ENCODE measurements at places on chromosomes 13 and 19.

- no peak for DNase-seq
Measured at GRCh38 chr13:32940601-32941000, 75.6 kb upstream of the KL start.

- no peak for DNase-seq
Measured at GRCh38 chr13:53336441-53337160, 308.0 kb downstream of the OLFM4 start.

GRCh38 chr13:43838909-43839308 is 40.6 kb downstream of the CCDC122 start:
- DNase-seq: no peak

GRCh38 chr19:24101459-24102115 is 14.6 kb downstream of the ZNF254 start:
- DNase-seq: no peak

DNA sequence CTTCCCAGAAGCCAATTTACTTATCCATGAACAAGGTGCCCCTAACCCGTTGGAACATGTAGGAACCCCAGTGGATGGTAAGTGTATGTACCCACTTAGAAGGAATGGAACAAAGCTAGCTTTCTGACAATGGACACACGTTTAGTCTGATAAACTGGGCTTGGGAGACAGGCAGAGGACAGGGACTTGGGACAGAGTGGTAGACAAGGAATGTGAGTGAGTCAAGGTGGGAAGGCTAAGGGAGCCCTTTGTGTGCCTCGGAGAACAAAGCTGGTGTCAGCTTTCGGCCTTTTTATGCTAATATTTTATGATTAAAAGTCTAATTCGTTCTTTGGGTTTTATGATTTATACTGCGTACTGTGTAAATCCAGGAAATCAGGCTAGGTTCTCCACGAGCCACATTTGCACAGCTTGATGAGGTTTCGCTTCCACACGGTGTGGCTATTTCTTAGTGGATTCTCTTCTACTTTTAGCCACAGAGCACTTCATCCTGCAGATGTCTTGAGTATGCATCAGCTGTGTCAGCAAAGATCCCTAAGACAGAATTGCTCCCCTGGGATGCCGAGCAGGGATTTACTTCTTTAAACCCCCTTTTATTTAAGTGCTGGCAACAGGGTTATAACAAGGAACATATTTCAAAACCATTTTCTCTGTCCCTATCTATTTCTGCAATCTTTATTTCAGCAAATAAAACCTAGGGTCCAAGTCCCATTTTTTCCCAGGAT is 258.5 kb downstream of the DLEU7 start:
- DNase-seq: no peak

DNA sequence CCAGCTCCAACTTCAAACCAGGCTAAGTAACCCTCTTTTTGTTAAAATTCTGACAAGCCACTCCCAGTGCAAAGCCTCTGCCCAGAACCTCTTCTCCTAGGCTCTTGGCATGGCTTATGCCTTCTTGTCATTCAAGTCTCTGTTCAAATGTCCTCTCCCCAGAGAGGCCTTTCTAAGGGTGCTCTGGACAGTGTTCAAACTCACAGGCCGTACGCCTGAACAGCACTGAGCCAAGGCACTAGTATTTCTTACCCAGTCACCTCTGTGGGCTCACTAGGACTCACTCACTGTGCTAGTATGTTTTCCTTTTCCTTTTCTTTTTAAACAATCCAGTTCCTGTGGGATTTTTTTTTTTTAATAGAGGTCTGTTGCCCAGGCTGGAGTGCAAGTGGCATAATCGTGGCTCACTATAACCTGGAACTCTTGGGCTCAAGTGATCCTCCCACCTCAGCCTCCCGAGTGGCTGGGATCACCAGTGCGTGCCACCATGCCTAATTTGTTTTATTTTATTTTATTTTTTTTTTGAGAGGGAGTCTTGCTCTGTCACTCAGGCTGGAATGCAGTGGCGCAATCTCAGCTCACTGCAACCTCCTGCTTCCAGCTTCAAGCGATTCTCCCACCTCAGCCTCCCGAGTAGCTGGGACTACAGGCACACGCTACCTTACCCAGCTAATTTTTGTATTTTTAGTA is 2.3 kb upstream of the ASF1B start:
- no peak for DNase-seq

- no peak for DNase-seq
Measured at GRCh38 chr19:47106821-47107201, 6.8 kb downstream of the ZC3H4 start.

DNA sequence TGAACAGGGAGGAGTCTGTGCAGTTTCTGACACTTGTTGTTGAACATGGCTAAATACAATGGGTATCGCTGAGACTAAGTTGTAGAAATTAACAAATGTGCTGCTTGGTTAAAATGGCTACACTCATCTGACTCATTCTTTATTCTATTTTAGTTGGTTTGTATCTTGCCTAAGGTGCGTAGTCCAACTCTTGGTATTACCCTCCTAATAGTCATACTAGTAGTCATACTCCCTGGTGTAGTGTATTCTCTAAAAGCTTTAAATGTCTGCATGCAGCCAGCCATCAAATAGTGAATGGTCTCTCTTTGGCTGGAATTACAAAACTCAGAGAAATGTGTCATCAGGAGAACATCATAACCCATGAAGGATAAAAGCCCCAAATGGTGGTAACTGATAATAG is 16.1 kb downstream of the CEACAM6 start:
- no peak for DNase-seq

DNA sequence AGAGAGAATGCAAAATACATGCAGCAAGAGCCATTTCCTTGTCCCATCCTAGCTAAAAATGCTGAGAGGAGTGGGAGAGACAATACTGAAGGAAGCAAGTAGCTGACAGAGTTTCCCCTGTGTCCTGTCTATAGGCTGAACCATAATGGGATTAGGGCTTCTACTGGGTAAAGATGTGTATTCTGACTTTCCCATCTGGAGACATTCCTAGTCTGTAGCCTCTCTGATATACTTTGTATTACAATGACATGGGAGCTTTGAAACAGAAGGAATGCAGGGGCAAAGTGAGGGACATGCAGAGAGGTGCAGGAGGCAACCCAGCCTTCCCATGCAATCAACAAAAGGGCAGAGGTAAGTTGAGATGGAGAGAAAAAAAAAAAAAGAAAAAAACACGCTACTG is 10.5 kb upstream of the GPC6 start:
- DNase-seq: no peak

DNA sequence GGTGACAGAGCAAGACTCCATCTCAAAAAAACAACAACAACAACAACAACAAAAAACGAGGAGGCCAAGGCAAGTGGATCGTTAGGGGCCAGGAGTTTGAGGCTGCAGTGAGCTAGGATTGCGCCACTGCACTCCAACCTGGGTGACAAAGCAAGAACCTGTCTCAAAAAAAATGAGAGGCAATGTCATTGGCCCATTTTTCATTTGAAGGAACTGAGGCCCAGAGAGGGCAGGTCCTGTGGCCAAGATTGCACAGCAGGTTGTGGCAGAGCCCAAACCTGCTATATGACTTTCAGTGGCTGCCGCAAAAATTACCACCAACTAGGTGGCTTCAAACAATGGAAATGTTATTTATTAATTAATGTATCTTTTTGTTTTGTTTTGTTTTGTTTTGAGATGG is 5.5 kb downstream of the PIK3R2 start:
- DNase-seq: no peak

DNA sequence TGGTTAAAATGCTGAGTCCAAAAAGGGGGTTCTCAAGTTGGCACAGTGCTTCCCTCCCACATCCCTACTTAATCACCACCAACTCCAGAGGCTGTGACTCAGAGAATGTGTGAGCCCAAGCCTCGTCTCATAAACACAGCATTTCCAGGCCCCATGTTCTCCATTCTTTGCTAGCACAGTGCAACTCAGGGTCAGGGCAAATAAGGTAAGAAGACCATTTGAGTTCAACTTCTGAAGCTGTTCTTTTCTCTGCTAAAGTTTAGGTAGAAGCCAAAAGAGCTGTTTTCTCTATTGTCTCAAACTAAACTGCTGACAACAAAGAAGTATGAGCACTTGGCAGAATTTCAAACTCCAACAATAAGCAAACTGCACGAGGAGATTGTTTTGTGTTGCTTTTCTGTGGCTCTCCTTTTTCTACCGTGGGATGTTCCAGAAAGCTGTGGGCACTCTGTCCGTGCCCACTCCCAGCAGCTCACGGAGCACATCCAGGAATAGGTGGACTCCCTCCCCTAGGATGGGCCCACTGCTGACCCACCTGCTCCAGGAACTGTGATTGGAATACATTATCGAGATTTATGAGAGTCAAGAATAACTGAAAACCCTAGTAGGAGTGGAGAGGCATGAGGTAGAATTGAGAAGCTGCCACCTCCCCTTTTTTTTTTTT is 494.3 kb downstream of the COG6 start:
- no peak for DNase-seq

DNA sequence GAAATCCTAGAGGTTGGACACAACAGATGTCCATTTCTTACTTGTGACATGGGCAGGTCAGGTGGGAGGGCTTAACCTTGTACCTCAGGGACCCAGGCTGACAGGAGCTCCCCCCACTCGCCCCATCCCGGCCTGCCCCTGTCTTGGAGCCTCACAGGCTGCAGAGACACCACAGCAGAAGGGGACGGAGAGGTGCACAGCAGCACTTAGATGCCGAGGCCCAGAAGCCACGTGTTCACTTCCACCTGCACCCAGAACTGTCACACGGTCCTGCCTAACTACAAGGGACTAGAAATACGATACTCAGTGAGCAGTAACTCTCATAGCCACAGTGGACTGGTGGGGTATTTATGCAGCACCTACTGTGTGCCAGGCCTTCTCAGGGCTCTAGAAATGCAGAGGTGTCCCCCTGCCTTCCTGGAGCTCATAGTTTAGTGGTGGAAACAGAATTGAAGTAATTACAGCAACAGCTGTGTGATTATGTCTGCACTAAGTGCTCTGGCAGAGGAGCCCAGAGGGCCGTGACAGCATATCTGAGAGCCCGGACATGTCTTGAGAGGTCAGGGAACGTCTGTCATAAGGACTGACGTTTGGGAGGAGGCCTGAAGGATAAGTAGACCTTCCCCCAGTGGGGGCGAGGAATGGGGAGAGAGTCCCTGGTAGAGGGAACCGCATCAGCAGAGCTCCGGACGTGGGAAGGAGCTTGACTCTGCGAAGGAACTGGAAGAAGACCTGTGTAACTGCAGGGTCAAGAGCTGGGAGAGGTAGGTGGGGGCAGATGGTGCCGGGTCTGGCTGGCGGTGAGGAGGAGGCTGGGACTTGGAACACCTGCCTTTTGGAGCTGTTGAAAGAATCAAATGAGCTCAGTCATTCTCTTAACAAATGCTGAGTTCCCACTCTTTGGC is 130.0 kb downstream of the SIPA1L3 start:
- DNase-seq: no peak

DNA sequence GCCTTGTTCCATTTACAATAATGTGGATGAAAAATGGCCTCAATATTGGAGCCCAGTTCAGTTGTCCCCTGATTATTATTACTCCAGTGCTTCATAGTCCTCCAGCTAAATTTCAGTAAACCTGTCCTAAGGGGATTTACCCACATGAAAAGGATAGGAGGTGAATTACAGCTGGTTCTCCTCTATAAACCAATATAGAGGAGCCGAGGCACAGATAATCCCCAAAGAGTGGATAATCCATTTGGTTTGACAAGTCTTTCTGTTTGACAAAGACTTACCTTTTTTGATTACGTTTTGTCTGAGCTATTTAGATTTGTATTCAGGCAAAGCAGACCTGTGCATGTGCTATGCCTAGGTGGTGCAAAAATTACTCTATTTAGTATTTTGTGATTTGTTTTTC is 2.7 kb downstream of the CNMD start:
- DNase-seq: no peak

DNA sequence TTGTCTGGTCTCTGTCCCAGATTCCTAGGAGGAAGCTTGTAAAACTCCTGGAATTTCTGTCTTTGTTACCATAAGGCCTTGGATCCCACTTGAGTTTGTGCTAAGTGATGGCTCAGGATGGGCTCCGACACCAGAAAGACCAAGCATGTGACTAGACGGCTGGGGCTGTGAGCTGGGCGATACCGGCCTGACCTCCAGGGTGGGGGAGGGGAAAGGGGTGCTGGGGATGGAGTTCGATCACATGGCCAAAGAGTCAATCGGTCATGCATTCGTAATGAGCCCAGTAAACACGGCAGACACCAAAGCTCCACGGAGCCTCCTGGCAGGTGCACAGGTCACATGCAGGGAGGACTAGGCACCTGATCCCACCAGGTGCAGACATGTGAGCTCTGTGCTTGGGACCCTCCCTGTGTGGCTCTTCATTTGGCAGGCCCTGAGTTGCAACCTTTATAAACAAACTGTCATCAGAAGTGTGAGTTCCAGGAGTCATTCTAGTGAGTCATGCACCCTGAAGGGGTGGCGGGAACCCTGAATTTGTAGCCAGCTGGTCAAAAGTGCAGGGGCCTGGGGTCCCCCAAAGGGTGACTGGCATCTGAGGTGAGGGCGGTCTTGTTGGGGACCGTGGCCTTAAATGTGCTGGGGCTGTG is 27.1 kb downstream of the ELAVL1 start:
- no peak for DNase-seq

DNA sequence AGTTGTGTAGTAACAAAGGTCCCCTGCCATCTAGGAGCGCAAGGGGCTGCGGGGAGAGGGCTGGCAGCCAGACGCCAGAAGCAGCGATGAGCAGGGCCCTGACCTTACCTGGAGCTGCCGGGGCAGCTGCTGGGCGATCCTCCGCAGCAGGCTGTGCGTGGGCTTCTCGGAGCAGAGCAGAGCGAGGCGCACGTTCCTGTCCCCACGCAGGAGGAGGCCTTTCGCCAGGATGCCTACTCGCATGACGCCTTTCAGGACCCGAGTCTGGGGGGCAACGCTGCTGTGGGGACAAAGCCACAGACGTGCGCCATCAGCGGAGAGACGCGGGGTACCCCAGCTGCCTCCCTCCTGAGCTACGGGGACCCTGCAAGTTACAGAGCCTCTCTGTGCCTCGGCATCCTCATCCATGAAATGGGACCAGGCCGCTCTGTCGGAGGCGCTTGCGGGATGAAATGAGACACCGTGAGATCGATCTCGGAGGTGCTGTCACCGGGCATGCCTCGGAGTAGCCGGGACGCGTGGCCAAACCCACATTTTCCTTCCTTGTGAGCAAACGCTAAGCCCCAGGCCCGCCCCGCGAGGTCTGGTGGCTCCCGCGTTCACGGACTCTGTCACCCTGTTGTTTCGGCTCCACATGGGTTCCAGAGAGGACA is 30.5 kb upstream of the MATK start:
- no peak for DNase-seq

- DNase-seq: no peak
Measured at GRCh38 chr19:16301999-16302694, 22.5 kb upstream of the KLF2 start.

DNA sequence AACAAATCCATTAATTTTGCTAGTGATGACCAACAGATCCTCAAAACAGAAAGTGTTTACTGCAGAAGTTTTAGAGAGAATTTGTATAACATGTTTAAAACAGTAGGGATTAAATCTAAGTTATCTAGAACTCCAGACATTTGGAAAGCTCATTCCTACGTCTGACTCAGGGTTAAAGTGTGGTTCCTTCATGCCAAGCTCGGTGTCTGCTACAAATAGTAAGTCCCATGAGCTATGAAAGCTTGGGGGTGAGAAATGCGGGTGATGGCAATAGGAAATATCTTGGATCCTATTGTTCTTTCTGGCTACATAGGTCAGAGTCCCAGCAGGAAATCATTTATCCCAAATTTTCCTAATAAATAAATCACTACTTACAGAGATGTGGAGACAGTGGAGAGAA is 867.1 kb downstream of the UQCRFS1 start:
- no peak for DNase-seq

All from activated CD8-positive, alpha-beta memory T cell treated with anti-CD3 and anti-CD28 coated beads for 24 hours (primary cell).